Activated effector memory CD4-positive, alpha-beta T cell treated with Interleukin-2 at 50 U/mL for 16 hours (primary cell): ENCODE measurements at places on chromosomes 2 and 18.
A peak's percentile ranks its signal among the peaks of the same experiment; 100 is the strongest.

GRCh38 chr2:23454501-23455120 lies 69.6 kb downstream of the KLHL29 start:
- DNase-seq = no peak

GRCh38 chr2:54187331-54187730 lies 68.7 kb downstream of the TSPYL6 start:
- DNase-seq = no peak

DNA sequence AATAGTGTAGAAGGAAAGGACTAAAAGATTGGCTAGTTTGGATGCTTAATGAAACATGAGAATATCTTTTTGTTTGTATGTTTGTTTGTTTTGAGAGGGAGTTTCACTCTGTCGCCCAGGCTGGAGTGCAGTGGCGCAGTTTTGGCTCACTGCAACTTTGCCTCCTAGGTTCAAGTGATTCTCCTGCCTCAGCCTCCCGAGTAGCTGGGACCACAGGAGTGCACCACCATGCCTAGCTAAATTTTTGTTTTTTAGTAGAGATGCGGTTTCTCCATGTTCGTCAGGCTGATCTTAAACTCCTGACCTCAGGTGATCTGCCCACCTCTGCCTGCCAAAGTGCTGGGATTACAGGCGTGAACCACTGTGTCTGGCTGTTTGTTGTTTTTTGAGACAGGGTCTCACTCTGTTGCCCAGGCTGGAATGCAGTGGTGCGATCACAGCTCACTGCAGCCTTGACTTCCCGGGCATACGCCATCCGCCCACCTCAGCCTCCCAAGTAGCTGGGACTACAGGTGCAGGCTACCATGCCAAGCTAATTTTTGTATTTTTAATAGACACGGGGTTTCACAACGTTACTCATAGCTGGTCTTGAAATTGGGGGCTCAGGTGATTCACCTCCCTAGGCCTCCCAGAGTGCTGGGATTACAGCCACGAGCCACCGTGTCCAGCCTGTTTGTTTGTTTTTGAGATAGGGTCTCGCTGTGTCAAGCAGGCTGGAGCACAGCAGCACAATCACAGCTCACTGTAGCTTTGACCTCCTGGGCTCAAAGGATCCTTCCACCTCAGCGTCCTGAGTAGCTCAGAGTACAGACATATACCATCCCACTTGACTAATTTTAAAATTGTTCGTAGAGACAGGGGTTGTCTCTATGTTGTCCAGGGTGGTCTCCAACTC lies 209.2 kb downstream of the MYCN start:
- no peak for DNase-seq

- DNase-seq = no peak
Measured at GRCh38 chr2:241768850-241769249, 7.8 kb upstream of the GAL3ST2 start.

GRCh38 chr18:54752185-54752584 lies 76.1 kb upstream of the RAB27B start:
- DNase-seq = no peak

- DNase-seq = peak; percentile 25
Measured at GRCh38 chr2:68594674-68595492, 48.5 kb upstream of the PROKR1 start.

DNA sequence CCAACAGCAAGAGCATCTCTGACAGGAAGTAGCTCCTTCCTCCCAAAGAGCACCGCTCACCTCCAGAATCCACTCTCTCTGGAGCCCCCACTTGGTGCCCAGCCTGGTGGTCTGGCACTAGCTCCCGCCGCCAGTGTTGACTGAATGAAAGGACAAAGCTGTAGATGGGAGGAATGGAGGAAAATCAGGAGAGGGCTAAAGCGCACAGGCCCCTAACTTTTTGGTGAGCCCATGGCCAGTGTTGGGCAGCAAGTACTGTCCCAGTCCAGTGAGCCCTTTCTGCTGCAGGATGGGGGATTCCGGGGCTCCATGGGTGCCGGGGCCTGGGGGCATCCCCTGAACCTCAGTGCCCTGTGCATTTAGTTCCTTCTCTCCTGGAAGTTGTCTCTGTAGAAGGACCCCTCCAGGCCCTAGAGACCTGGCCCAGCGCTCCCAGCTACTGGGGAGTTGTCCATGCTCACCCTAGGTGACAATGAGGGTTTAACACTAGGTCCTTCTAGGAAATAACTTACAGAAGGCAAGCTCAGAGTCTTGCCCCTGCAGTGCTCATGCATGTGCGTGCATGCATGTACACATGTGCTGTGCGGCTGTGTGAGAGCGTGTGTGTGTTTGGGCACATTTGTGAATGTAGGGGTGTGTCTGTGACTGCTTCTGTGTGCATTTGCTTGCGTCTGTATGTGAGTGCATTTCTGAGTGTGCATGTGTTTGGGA lies 33.6 kb downstream of the GLI2 start:
- no peak for DNase-seq

DNA sequence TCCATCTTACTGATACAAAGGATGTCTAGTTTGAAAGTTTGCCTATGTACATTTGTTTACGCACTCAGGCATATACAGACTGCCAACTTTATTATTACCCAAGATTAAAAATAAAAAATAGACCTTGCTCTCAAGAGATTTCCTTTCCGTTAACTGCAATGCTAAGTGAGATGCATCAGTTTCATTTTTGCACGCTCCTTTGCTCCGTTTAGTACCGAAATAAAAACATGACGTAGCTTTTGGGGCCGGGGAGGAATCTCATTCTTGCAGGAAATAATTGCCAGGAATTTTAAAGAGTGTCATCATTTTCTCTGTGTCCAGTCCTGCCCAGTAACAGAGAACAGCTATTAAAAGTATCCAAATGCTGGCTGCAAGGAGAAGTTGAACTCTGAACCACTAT lies 169.5 kb downstream of the SLC8A1 start:
- no peak for DNase-seq

- no peak for DNase-seq
Measured at GRCh38 chr2:21270708-21271122, 146.9 kb downstream of the TDRD15 start.

DNA sequence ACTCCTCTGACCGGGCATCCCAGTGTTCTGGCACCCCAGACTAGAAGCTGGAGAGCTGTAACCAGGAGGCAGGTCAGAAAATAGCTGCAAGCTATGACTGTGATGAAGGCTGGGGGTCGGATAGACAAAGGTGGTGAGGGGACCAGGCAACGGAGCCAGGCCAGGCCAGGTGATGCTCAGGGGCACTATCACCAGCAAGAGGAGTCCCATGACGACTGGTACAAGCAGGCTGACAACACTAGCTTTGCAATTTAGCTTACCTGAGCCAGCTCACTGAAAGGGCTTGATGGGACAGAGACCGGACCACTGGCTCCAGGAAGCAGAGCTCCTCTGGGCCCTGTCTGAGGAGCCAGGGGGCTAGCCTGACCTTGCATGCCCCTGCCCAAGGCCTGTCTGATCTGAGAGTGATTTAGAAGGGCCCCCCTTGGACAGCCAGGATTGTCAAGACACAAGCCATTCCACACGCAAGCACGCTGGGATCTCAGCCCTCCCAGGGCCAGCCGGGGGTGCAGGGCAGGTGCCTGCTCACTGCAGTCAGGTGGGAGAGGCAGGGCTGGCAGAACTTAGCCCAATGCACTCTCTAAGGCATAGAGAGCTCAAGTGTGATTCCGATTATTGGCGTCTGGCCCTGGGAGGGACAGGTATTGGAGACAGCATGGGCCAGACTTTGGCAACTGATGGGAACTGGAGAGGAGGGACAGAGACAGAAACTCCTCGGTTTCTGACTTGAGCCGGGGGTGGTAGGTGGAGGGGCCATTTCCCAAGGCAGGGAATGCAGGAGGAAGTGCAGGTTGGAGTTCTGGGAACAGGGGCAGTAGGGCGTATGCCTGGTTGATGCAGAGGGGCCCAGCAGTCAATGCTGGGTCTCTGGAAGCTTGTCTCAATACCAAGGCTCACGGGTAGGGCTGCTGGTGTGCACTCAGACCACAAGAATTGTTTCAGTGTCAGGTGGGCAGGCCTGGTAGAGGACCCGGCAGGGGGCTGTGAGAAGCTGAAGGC lies 47.7 kb downstream of the MYO7B start:
- no peak for DNase-seq

- DNase-seq = no peak
Measured at GRCh38 chr2:117087535-117088291, 726.8 kb upstream of the DDX18 start.

DNA sequence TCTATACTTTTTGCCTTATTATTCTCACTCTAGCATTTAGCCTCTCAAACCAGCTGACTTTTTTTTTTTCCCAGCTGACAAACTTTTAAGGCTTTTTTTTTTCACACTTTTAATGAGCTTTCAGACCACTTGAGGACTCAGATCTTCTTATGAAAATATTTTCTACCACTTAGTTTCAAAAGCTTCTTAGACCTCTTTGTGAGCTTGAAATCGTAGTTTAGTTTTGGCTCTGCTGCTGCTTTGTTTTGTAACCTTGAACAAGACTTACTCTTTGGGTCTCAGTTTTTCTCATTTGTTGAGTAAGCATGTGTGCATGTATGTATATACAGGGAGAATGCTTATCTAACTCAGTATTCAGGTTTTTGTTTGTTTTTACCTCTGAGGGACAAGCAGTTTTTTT lies 3.5 kb downstream of the NBEAL1 start:
- DNase-seq = no peak

DNA sequence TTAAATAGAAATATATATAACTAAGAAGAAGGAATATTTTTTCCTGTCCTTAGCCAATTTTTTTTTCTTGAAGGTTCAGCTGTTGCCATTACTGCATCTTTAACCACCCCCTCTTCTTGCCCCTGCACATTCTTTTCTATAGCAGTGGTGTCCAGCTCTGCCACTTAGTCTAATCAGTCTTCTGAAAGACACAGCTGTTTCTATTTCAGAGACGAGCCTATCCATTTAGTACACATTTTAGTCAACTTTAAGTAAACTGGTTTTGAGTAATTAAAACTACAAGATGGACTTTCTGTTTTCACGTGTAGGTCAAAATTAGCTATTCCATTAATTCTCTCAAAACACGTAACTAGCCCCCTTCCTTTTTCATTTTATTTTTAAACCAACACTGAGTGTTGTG lies 21.0 kb downstream of the SPOPL start:
- no peak for DNase-seq

- DNase-seq = no peak
Measured at GRCh38 chr18:54119524-54120019, 104.9 kb downstream of the MBD2 start.

GRCh38 chr2:56325661-56326345 lies 142.0 kb downstream of the CCDC85A start:
- no peak for DNase-seq

DNA sequence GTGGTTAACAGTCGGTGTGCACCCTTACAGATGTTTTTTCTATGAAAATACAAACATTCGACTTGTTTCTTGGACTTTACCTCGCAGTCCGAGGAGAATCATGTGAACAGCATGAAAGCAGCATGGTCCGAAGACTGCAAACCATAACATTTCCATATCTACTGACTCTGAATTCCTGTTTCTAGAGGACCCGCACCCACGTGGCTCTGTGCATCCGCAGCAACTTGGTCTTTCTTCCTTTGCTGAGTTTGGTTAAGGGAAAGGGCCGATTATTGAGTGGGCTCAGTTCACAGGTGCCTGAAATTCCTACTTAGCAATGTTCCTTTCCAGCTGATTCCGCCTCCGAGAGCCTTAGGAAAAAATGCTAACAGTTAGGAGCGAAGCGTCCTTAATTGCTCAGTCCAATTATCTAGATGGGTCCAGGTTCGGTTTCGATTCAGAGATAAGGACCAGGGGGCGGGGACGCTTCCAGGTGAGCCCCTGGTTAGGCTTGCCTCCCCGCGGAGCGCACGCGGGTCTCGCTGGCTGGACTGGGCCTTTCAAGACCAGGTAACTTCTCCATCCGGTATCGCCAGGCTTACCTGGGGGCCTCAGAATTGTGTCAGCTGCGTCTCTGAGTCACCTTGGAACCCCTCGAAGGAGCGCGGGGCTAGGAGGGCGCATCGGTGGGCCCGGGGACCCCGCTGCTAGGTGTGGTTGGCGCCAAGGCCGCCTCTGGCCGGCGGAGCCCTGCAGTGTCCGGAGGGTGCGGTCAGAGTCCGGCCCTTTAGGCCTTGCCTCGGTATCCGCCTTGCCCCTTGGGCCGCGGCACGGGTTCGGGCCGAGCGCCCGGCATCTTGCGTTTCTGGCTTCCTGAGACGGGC lies 1.1 kb upstream of the B3GNT2 start:
- DNase-seq = no peak

- no peak for DNase-seq
Measured at GRCh38 chr2:83067947-83068346, 1391.1 kb downstream of the SUCLG1 start.

DNA sequence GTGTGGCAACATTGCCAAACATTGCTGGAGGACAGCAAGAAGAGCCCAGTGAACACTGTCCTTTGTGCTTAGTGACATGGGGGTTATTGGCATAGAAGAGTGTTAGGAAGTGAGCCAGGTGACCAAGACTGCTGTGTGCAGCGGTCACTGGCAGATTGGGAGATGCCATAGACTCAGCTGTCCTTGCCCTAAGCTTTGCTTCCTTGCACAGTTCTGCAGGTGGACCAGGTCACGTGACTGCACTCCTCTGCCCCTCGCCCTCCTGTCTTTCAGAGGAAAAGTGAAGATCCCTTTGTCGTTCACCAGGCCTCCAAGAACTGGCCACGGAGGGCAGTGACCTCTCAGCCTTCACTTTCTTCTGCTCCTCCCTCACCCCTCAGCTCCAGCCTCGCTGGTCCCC lies 215.6 kb upstream of the SMIM21 start:
- no peak for DNase-seq

DNA sequence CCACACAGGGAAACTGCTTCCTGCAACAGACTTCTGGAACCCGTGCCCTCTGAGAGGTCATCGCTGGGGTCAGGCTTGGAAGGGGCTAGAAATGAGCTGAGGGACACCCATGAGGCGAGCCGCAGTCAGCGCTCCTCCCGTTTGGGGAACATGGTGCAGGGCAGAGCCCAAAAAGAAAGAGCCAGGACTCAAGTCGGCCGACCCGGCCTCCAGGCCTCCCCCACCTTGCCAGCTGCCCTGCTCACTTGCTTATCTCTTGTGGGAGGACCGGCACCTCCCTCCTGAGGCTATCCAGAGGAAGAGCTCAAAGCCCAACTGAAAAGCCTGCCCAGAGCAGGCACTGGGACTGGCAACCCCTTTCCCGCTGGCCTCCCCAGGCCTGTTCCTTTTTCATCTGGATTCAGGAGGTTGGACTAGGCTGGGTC lies 43.6 kb downstream of the SCTR start:
- no peak for DNase-seq

- DNase-seq = no peak
Measured at GRCh38 chr2:42133771-42134195, 35.4 kb upstream of the EML4 start.

DNA sequence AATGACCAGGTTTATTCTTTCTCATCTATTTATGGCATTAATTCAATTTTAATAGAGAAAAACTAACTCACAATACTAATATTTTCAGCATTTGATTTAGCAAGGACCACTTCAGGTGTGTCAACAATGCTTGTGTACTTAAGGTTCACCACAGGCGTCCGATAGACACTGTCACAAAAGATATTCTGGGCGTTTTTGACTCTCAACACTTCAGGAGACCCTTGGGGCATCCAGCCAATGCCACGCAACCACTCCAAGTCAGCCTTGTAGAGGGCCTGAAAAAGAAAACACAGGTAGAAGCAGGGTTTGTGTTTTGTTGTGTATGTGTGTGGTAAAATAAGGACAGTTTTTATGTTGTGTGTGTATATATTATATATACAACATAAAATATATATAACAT lies 158.2 kb downstream of the NEB start:
- DNase-seq = no peak

- DNase-seq = no peak
Measured at GRCh38 chr2:86821842-86822241, 31.1 kb upstream of the CD8A start.

- no peak for DNase-seq
Measured at GRCh38 chr2:142325870-142326269, 195.1 kb upstream of the LRP1B start.
